Posterior cingulate gyrus (tissue), 11 donors: ENCODE measurements at places on chromosomes 2 and 18.

GRCh38 chr18:79558196-79558932 lies 121.2 kb upstream of the CTDP1 start:
- no peak for DNase-seq

GRCh38 chr18:63070767-63071502 lies 248.6 kb downstream of the BCL2 start:
- no peak for DNase-seq

- DNase-seq, result no peak
These were observed 115.6 kb downstream of the SMAD7 start for GRCh38 chr18:48835119-48835518.

DNA sequence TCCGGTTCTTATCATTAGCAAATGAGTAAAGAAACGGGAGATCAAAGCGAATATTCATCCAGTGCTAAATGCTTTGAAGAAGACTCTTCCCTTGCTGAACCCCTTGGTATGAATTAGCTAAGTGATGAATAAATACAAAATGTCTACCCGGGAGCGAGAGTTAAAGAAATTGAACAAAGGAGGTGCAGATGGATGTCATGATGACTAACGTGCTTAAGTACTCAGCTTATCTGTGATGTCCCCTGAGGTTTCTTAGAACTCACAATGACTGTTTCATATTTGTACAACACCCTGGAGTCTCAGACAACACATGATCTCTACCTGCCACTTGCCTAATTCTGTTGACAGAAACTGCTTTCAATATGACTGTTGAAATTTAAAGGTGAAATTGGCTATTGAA lies 148.5 kb downstream of the TMEM200C start:
- no peak for DNase-seq

GRCh38 chr2:236638707-236639106 lies 69.1 kb downstream of the ACKR3 start:
- DNase-seq, result no peak

DNA sequence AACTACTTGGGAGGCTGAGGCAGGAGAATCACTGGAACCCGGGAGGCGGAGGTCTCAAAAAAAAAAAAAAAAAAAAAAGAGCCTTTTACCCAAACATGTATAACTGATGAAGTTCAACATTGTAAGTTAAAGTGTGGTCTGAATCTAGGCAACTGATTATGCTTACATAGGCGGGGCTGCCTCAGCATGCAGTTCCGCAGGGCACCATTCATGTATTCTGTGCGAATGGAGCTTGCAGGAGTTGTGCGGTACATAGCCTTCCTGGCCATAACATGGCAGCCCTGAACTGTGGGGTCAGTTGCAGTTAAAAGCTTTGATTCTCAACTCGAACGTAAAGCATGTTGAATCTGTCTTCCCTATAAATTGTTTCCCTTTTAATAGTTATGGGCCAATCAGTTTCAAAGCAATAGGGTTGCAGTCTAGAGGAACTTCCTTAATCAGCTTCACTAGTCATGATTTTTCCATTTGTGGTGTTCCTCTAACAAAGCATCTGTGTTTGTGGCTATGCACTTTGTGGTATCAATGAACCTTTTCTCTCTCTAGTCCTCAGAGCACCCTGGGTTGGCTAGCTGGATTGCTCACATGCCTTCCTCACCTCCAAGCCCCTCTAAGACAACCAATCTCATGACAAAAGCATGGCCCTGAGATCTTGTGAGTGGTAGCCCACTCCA lies 30.6 kb upstream of the CEP68 start:
- DNase-seq, result no peak
